Body of pancreas (tissue), 4 donors: ENCODE measurements at places on chromosomes 3 and 15. TPM values are rescaled to one million over a fixed set of nuclear protein-coding genes. Genes with fewer than 3 reads are reported as not detected.

Gene C3orf22
- not detected for total RNA-seq

Gene ZDHHC23
- 5.6 TPM for total RNA-seq

Gene CFAP100
- total RNA-seq, result not detected

Gene GPR27
- 0.33 TPM for total RNA-seq

Gene TF
- total RNA-seq, result 7.9 TPM

Gene TIMP4
- total RNA-seq, result 41.5 TPM

Gene TM6SF1
- 1.8 TPM for total RNA-seq

Gene C2CD4A
- total RNA-seq, result 1.6 TPM

Gene C3orf85
- not detected for total RNA-seq

Gene CLDN16
- total RNA-seq, result not detected

Gene RARRES1
- total RNA-seq, result 18.4 TPM

Gene TMEM207
- not detected for total RNA-seq
